ENCODE measurements at places on chromosomes 1 and 21.
A peak's percentile ranks its signal among the peaks of the same experiment; 100 is the strongest.

DNA sequence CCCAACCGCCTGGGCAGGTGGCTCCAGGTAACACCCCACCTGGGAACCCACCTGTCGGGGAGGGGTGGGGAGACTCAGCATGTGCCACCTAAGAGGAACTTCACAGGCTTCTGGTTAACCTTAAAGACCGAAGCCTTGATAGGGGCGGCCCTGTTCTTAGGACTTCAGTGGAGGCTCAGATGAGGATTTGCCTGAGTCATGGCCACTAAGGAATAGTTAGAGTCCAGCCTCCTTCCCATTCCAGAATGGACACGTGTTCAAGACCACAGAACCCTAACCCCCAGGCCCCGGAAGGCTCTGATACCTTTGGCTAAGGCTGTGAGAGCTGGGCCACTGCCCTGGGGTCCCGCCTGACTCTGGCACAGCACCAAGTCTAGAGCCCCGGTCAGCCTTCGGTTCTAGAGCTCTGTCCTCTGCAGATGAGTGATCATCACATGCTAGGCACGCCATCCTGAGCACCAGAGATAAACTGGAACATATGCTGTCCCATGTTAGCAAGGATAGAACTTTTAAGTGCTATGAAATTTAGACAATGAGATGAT, 20.3 kb downstream of the PADI6 start:
- no peak for DNase-seq

- no peak for DNase-seq
Observed at GRCh38 chr1:119636491-119637089, 11.5 kb downstream of the ZNF697 start.

GRCh38 chr21:45128613-45129188, 54.3 kb downstream of the ADARB1 start:
- DNase-seq: peak; percentile 82

DNA sequence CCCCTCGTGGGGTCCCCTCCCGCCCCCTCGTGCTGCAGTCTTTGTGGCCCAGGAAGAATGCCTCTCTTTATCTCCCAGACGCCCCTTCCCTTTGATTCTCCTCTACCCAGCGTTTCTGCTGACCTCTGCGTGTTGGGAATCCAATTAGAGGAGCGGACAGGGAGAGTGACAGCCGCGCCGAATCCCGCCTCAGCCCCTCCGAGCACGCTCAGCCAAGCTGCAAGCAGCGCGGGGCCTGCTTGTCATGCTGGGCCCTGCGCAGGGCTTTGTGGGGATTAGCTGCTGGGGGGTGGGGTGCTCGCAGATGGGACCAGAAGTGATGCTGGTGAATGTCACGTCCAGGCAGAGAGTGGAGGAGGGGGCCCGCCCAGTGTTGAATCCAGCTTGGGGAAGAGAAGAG, 91.1 kb downstream of the EPHB2 start:
- DNase-seq: no peak

GRCh38 chr1:155254714-155255242, 505 bp downstream of the ENTREP3 start:
- DNase-seq: no peak

DNA sequence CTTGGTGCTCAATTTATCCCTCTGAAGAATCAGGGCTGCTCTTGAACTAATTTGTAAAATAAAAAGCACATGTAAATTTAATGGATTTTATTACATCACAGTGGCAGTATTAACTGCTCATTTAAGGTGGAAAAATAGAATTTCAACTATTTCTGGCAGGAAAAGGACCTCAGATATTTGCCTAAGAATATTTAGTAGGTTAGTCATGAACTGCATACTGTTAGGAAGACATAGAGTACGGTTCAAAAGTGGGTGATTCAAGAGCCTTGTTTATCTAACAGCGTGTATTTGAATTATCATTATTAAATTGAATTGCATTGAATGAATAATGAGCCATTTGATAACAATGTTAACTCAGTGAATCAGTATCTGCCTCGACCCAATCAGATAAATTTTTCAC, 248.8 kb upstream of the PBX1 start:
- no peak for DNase-seq

- DNase-seq: no peak
Observed at GRCh38 chr21:32768530-32768929, 3.0 kb downstream of the PAXBP1 start.

GRCh38 chr1:64892576-64893573, 73.5 kb downstream of the JAK1 start:
- no peak for DNase-seq

DNA sequence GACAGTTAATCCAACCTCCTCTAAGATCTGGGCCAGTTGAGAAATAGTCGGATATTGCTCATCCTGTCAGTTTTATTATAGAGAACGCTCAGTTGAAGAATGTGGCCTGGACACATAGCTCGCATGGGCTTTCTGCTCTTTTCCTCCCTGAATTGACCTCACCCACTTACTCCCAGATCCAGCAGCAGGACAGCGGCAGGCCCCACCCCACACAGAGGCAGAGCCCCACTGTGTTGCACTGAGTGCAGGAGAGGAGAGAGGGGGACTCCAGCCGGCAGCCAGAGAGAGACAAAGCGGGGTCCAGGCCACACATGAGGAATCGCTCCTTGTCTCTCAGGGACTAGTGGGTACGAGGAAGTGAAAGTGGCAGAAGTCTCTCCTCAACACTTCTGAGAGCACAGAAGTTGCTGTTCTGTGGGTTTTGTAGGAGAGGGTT, 78.6 kb downstream of the LAMC1 start:
- DNase-seq: no peak

DNA sequence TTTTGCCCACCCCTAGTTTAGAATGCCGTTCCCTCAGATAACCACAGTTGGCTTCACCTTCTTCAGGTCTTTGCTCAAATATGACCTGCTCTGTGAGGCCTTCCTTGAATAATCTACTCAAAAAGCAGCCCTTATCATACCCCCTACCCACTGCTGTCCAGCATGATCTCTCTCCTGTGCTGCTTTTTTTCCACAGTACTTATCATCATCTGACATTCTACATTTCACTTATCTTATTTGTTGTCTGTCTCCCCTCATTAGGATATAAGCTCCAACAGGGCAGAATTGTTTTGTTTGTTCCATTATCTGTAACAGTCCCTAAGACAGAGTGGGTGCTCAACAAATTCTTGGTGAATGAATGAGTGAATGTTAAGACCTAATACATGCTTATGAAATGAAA, 18.1 kb downstream of the USP24 start:
- DNase-seq: no peak

GRCh38 chr1:9121496-9122409, 7.1 kb downstream of the GPR157 start:
- no peak for DNase-seq

- DNase-seq: no peak
Observed at GRCh38 chr1:228554107-228554506, 66.9 kb downstream of the RNF187 start.

DNA sequence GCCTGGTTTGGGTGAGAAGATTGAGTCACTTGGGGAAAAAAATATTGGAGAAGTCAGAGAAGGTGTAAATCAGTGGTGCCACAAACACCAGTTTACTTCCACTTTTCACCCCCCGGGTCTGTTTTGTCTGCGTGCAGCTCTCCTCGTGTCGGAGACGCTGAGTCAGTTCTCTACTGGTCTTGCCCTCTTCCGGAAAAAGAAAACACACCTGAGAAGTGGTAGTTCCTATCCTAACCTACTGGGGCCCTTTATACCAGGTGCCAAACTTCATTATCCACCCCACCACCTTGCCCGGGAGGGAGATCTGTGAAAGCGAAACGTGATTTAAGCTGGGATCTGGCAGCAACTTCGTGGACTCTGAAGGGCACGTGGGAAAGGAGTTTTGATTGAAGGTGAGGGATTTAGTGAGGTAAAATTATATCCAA, 855 bp upstream of the IVNS1ABP start:
- no peak for DNase-seq

- DNase-seq: no peak
Observed at GRCh38 chr21:34203851-34204420, 130.6 kb downstream of the MRPS6 start.

- DNase-seq: peak; percentile 86
Observed at GRCh38 chr1:93615582-93616150, 66.0 kb downstream of the BCAR3 start.

- DNase-seq: no peak
Observed at GRCh38 chr1:208520438-208521099, 276.4 kb upstream of the PLXNA2 start.

GRCh38 chr1:42052072-42052699, 101.0 kb upstream of the GUCA2B start:
- no peak for DNase-seq

GRCh38 chr1:38336961-38337360, 290.4 kb upstream of the POU3F1 start:
- DNase-seq: no peak

DNA sequence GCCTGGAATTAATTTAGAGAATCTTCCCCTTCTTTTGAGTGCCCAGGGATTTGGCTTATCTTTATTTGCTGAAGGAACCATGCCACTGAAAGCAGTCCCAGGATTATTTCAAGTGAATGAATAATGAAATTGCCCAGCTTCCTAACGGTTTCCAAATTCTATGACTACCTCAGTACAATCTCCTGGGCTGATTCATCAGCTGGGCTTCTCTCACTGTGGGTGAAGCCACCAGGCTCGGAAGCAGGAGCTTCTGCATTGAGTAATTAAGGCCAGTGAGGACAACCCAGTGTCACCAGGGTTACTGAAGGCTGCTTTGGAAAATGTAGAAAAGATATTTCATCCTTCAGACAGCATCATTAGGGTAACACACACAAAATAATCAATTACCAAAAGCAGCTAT, 169.8 kb downstream of the DAB1 start:
- no peak for DNase-seq

DNA sequence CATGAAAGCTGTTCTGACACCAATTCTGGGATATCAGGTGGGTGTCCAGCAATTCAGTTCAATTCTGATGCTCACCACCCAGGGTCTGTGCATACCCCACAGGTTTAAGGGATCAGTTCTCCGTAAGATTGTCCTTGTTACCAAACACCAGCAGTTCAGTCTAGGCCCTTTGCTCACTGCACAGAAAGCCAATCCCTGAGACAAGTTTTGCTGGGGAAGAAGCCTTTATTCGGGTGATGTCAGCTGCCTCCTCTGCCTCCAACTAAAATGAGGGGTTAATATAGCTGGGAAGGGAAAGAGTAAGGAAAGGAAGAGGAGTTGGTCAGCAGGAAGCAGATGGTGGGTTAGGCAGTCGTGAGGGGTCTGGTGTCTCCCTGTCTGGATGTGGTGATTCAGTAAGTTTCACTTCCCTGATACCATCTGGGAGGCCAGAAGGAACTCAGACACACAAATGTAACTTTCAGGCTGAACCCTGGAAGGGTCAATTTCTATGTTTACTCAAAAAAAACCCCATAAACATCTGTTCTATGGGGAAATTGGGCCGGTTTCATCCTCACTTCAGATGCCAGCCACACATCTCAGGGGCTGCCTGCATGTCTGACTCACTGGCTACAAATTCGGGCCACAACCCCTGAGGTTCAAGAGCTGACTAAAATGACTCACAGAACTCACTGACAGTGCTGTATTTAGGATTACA, 83.3 kb upstream of the PGBD5 start:
- no peak for DNase-seq

GRCh38 chr1:39268112-39268581, 63.7 kb downstream of the MACF1 start:
- no peak for DNase-seq

DNA sequence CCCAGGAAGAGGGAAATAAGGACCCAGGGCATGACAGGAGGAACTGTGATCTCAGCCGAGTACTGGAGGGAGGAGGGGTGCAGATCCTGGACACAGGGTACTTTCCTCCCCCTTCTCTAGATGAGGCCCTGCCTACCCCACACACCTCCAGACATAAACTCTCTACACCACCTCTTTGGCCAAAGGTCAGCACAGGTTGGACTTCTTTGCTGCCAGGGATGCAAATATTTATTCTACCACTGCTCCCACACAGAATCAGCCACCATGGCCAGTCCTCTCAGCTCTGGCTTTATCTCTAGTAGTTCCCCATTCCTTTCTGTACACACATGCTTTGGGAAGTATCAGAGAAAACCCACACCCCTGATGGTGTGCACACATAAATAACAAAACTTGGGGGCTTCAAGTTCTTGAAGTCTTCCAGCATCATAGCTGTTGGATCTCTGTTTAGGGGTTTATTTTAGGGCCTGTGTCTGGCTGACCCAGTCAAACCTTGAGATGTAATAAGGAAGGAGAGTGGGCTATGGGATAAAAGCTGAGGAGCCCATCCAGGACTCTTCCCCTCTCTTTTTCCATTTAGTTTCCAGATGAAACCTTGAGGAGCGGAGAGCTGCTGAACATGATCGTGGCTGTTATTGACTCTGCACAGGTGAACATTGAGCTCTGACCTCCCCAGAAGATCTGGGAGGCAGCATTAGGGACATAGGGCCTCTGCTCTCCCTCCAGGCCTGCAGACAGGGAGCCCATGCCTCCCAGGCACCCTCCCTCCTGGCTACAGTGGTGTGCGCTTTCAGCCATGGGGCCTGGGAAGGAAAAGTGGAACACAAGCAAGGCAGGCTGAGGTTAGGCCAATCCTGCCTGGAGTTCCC, 6.7 kb upstream of the SLC27A3 start:
- DNase-seq: no peak

DNA sequence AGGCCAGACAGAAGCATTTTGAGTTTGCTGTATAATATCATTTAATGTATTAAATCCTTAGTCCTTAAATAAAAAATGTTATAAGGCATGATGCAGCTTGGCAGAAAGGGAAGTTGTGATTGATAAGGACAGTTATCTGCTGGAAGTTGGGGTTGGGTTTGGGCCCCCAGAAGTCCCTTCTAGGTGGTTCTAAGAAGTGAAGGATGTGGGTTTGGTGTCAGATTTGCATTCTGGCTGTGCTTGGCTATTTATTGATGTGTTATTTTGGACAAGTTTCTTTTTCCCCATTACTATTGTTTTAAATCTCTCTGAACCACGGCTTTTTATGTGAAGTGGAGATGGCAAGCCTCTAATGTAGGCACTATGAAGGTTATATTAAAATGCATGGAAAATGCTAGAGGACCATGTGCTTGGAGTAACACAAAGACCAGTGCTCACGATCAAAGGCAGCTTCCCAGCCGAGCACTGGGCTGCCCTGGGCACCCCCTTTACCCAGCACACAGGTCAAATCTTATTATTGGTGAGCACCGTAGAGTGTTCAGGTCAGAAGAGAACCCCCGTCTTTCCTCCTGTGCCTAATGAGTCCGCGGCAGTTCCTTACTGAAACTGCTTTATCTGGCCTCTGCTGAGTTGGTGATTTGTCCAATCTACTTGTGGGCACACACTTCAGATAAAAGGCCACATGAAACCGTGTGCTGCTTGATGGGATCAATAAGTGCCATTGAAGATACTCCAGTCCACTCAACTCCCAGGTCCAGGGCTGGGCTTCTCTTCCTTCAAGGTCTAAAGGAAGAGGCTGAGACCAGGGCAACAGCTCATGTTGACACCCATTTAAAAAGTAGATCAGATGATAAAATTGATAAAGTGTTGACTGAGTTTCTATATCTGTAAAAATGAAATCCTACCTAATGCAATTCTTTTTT, 212.0 kb downstream of the PRDM2 start:
- DNase-seq: no peak

GRCh38 chr21:43812957-43813655, 23.7 kb downstream of the RRP1 start:
- no peak for DNase-seq

GRCh38 chr1:26913754-26914619, at the start of gene NR0B2:
TSS of gene NR0B2 (minus strand) at chr1:26913975. CDS start at chr1:26913940, 35 bp downstream.
- DNase-seq: no peak
